Stimulated activated CD8-positive, alpha-beta memory T cell treated with anti-CD3 and anti-CD28 coated beads, Interleukin-12 subunit alpha, Interleukin-12 subunit beta, amount 100 ng/mL, for 1 hour (primary cell): ENCODE measurements at places on chromosomes 3 and 15.

DNA sequence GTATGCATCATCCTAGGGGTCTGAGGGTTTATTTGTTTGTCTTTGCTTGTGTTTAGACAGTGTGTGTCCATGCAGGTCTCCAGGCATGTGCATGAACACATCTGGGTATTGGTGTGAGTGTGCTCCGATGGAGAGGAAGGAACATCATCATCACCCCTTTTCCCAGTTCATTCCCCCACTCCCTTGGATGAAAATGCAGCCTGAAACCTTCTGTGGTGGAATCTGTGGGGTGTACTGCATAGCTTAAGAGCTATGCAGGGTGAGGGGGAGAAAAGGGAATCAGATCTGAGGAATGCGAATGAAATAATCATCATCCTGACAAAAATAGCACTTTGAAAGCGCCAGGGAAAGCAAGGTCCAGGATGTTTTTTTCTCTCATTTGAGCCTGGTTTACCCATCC lies 520.1 kb downstream of the NTRK3 start:
- DNase-seq, result no peak

- no peak for DNase-seq
These were observed 79.8 kb downstream of the NECTIN3 start for GRCh38 chr3:111151438-111151837.

DNA sequence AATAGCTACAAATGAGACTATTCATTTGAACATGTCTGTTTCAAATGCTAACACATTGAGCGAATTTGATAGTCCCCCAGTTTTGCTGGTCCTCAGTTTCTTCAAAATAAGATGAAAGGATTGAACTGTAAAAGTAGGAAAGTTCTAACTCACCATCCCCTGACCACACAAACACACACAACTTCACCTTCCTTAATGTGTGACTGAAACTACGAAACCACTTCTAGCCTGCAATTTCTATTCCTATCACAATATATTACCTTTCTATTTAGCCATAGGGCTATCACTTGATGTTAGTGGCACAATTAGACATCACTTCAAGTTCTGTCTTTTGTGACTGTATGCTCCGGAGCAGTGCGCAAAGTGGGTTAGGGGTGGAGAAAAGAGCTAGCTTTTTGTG lies 14.9 kb downstream of the BTLA start:
- DNase-seq, result no peak

GRCh38 chr15:31382713-31383045 lies 56.0 kb downstream of the KLF13 start:
- no peak for DNase-seq

- DNase-seq, result no peak
These were observed 54.4 kb upstream of the HEG1 start for GRCh38 chr3:125110016-125110875.
